ENCODE measurements at places on chromosomes 11 and 22. TPM values are rescaled to one million over a fixed set of nuclear protein-coding genes. Genes with fewer than 3 reads are reported as not detected.
A peak's percentile ranks its signal among the peaks of the same experiment; 100 is the strongest.

- H3K27me3 ChIP-seq: no peaks in the 10 kb centered on the region
- no peak overlapping the region for H3K27ac ChIP-seq
- peaks cover 24% of the 10 kb centered on the region for H3K4me1 ChIP-seq
- H3K36me3 ChIP-seq: peaks cover 52% of the 10 kb centered on the region
Observed at GRCh38 chr11:64763526-64764039, 3.8 kb upstream of the PYGM start.

Gene POLD3
- total RNA-seq: 23.7 TPM

GRCh38 chr11:120385110-120385509 is 48.9 kb downstream of the ARHGEF12 start:
- no peaks in the 10 kb centered on the region for H3K27me3 ChIP-seq
- H3K27ac ChIP-seq: no peak overlapping the region
- DNase-seq: no peak
- no peak overlapping the region for H3K4me3 ChIP-seq
- no peaks in the 10 kb centered on the region for H3K36me3 ChIP-seq
- peaks cover 70% of the 10 kb centered on the region for H3K4me1 ChIP-seq

DNA sequence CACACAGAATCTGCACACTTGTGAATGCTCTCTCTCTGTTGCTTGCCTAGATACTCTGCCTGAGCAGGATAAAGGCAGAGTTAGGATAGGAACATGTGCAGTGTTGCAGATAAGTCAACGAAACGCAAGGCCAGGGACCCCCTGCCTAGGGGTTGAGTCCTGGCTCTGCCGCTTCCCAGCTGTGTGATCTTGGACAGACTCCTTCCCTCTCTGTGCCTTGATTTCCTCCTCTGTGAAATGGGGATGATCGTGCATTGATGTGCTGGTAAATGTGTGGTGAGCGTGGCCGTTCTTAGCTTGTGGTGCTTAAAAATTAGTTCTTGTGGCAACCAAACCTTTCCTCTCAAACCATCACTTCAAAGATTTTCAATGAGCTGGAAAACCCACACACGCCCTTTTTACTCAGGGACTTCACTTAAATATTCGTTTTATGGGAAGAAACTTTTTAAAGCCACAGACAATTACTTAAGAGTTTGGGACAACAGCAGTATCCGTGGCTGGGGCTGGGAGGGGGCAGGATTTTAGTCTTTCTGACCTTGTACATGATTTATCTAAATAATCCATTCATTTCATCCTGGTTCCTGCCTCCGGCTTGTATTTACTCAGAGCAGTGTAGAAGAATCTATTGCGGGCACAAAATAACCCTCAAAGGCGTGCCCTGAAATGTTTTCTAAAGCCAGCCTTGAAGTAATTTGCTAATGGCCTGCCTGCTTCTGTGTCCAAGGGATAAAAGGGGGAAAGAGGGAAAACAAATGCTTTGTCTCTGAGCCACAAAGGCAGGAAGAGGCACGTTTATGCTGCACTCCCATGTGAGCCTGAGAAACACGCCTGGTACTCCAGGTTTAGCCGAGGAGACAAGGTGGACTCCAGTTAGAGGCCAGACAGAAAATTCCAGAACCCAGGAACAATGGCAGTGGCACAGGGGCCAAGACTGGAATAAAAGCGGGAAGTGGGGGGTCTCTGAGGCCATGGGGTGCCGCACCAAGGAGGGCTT is 85.0 kb upstream of the CRYBB3 start:
- no peaks in the 10 kb centered on the region for H3K36me3 ChIP-seq
- no peaks in the 10 kb centered on the region for H3K27me3 ChIP-seq
- H3K4me3 ChIP-seq: peak overlapping the region; percentile 84

DNA sequence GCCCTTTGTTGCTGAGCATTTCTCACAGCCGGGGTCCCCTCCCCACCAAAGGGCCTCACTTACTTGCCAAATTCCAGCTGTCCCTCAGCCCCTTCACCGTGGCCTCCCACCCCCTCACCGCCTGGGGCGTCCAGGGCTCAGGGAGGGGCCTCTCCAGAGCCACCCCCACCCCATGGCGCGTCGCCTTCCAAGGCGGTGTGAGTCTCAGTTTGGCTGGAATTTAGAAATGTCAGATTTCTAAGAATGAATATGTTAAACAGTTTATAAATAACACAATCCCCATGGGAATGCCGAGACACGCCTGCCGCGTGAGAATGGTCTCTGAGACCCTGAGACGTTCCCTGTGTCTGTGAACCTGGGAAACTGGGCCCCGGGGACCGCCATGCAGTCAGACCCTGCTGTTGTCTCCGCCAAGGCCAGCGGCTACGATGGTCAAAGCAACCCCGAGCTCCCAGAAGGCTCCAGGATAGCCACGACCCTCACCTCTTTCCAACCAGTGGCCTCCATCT is 28.9 kb downstream of the CELSR1 start:
- no peaks in the 10 kb centered on the region for H3K27me3 ChIP-seq
- no peaks in the 10 kb centered on the region for H3K4me1 ChIP-seq
- no peak overlapping the region for H3K27ac ChIP-seq
- DNase-seq: no peak
- H3K4me3 ChIP-seq: no peak overlapping the region

Gene SAA4
- 147 TPM for total RNA-seq

Gene DLAT
- 73.2 TPM for total RNA-seq

DNA sequence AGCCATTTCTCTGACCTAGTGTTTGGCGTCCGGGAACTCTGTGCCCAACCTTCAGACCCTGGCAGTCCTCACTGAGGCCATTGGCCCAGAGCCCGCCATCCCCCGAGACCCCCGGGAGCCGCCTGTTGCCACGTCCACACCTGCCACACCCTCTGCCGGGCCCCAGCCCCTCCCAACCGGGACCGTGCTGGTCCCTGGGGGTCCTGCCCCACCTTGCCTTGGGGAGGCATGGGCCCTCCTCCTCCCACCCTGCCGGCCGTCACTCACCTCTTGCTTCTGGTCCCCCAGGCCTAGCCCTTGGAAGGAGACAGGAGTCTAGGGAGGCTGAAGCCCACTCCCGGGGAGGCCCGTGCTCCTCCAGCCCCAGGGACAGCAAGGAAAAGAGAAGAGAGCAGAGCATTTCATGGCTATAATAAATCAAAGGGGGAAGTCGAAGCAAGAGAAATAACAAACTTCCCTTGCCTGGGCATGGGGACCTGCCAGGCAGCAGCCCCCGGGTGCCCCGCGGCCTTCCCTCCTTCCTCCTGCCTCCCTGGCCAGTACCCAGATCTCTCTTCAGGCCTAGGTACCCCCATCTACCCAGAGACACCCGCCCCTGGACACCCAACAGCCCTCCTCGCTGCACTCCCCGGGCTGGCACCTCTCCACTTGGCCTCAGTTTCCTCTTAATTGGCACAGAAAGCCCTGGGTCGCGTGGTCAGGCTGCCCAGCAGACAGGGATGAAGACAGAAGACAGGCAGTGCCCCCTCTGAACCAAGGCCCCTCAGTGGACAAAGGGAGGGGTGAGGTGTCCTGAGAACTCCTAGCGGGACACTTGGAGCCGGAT is 13.0 kb upstream of the SLC39A13 start:
- no peak overlapping the region for H3K4me3 ChIP-seq
- peaks cover 12% of the 10 kb centered on the region for H3K27me3 ChIP-seq
- peaks cover 63% of the 10 kb centered on the region for H3K4me1 ChIP-seq
- no peak overlapping the region for H3K27ac ChIP-seq
- DNase-seq: no peak

DNA sequence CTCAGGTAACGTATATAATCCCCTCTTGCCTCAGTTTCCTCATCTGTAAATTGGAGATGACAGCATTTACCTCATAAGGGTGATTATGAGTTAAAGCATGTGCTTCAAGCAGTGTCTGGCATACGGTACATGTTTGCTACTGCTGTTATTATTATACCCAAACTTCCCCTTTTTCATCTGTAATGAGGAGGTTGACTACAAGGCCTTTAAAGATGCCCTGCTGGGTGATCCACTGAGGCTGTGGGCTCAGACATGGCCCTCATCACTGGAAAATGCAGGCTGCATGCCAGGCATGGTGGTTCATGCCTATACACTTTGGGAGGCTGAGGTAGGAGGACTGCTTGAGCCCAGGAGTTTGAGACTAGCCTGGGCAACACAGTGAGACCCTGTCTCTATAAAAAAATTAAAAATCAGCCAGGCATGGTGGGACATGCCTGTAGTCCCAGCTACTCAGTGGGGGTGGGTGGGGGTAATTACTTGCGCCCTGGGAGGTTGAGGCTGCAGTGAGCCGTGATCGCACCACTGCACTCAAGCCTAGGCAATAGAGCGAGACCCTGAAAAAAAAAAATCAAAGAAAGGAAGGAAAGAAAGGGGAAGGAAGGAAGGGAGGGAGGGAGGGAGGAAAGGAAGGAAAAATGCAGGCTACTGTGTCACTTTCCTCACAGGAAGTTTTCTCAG is 4.3 kb downstream of the PIK3IP1 start:
- no peaks in the 10 kb centered on the region for H3K27me3 ChIP-seq
- no peak for DNase-seq
- H3K4me1 ChIP-seq: peaks cover 59% of the 10 kb centered on the region
- H3K4me3 ChIP-seq: no peak overlapping the region
- no peaks in the 10 kb centered on the region for H3K36me3 ChIP-seq
- no peak overlapping the region for H3K27ac ChIP-seq

- no peaks in the 10 kb centered on the region for H3K36me3 ChIP-seq
- H3K27ac ChIP-seq: no peak overlapping the region
- peaks cover 4% of the 10 kb centered on the region for H3K4me1 ChIP-seq
- H3K27me3 ChIP-seq: peaks cover 30% of the 10 kb centered on the region
Observed at GRCh38 chr11:30583476-30584280, 2.5 kb downstream of the MPPED2 start.

Gene CBLIF
- not detected for total RNA-seq

DNA sequence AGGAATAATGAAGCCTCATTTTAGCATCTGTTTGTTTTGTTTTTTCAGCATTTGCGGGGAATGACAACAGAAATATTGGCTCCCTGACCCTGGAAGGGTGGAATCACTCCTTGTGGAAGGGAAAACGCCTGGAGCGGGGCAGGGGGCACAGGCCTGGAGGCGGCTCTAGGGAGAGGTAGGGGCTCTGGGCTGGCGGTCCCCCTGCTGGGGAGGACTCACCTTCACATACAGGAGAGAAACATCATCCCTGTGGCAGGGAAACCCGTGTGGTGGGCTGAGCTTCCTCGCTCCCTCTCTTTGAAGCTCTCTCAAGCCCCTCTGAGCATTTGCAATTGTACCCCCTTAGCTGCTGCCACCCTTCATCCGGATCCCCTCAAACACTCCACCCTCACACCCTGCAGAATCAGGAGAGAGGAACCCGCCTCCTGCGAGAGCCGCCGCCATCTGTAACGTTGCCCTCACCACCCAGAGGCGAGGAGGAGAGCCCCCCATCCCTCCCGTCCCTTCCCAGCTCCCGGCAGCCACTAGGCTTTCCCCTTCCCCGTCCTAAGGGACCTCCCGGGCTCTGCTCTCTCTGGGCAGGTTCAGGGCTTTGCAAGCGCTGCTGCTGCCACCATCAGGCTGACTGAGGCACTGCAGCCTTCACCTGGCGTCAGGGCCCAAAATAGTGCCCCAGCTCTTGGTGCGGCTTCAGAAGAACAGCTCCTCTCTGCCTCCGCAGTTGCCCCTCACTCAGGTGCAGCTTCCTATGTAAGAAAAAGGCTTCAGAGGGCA is 10.4 kb downstream of the KIRREL3 start:
- peak; percentile 38 for DNase-seq
- H3K27me3 ChIP-seq: peaks cover 3% of the 10 kb centered on the region
- no peaks in the 10 kb centered on the region for H3K36me3 ChIP-seq
- H3K4me3 ChIP-seq: no peak overlapping the region
